GOT3 (cell line): ENCODE measurements at places on chromosomes 7 and 10.
A peak's percentile ranks its signal among the peaks of the same experiment; 100 is the strongest.

GRCh38 chr10:29440981-29441380 is 152.1 kb downstream of the LYZL1 start:
- no peak for DNase-seq

DNA sequence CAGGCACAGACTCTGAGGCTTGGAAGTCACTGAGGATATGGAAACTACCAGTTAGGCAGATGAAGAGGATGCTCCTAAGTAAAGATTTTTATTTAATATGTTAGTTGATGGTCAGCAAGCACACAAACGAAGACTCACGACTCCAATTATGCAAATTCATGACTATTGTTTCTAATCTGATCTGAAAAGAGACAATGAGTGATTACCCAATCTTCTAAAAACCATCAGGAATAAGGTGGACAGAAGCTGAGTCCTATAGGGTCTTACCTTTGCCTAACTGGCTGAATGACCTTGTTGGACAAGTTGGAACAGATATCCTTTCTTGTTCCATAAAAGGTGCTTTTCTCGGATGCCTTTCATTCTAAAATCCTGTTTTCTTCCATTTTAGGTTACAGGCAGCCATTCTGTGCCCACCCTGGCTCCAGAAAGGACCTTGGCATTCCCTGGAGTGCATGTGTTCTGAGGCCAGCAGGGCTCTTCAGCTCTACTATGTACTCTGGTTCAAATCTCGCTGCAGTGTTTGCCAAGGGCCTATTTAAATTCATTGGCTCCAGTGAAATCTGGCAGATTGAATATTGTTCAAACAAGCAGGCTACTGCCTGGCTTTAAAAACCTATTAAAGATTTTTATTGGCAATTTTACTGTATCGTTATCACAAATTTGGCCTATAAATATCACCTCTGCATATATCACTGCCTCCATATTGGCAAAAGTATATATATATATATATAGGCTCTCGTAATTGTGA is 77.5 kb downstream of the SLC25A13 start:
- DNase-seq: no peak

DNA sequence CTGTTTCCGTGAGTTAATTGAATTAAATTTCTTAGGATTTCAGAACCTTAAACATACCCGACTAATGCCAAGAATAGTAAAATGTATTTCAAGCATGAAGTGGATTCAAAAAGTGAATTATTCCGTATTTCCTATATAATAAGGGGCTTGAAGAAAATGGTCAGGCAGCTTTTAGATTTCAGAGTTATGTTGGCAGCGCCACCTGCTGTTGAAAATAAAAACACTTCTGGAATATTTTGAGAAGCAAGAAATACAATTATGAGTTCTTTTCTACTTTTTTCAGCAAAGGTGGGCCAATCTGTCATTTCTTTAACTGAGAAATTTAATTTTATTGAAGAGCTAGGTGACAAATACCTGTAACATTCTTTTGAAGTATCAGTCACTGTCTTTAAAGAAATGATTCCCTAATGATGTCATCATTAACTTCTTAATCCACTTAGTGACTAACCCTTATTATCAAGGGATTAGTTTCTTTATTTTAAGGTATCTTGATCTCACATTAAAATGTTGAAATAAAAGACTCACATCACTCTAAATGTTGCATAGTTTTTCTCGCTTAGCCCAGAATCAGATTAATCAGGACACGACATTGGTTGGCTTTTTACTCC is 36.6 kb upstream of the AGR3 start:
- no peak for DNase-seq

DNA sequence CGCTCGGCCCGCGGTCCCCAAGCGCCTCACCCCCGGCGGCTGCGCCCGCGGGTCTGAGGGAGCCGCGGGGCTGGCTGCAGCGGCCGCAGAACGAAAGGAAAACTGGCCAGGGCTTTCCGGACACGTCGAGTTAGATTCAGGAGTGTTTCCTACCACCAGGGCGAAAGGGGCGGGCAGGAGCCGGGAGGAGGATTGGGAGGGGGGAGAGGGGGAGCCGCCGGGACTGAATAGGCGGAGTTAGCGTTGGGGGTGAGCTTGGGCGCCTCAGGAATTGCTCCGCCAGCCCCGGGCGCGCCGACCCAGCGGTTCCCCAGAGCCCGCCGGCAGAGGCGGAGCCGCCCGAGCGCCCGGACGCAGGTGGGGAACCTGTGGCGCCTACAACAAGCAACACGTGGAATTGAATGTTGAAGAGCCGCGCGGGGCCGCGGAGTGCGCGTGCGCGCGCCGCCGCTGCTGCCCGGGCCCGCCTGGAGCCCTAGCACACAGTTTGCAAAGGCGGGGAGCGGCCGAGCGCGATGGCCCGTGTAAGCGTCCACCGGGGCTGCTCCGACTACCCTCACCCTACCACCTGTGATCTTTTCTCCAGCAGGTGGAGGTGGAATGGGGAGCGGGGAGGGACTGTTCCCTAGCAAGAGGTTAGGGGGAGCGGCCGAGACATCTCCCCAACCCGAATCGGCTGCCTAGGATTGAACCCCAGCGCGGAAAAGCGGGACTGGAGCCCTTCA is at the start of gene CADPS2:
CADPS2 (minus strand) TSS at position 104 of the 725 bp plus-strand sequence. CDS start 123 bp downstream, outside the sequence.
- DNase-seq: no peak

- no peak for DNase-seq
Observed at GRCh38 chr10:116014871-116015582, 258.0 kb downstream of the GFRA1 start.

DNA sequence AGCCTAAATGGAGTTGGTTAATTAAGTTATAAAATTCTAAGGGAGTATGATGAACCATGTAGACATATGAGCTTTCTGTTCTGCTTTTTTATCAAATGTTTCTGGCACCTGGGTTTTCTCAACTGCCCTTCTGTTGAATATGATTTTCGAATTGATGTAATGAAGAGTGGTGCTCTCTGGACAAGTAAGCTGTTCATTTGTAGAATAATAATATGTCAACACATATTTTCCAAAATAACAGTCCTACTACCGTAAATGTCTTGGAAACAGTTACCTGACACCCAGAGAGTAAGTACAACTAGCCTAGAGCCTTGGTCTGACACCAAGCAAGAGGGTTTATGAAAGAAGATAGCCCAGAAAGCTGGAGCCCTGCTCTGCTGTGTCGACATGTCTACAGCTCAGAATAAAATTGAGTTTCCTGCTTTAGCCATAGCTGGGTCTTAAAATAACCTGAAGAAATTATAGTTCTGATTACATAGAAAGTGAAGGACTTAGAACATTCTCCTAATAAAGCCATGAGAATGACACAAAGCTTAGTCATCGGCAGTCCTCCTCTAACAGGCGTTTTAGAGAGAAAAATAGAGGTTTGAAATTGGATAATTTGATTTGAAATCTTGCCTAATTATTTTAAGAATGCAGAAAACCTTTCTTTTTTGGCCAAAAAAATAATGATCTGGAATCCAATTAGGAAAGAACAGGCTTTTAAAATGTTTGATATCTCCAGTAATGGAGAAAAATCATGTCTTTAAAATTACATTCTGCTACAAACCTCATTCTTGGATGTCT is 25.1 kb downstream of the HDAC9 start:
- DNase-seq: no peak

GRCh38 chr10:116120688-116121455 is 152.1 kb downstream of the GFRA1 start:
- no peak for DNase-seq

- DNase-seq: no peak
Observed at GRCh38 chr10:37819797-37820196, 37.6 kb downstream of the ZNF248 start.

DNA sequence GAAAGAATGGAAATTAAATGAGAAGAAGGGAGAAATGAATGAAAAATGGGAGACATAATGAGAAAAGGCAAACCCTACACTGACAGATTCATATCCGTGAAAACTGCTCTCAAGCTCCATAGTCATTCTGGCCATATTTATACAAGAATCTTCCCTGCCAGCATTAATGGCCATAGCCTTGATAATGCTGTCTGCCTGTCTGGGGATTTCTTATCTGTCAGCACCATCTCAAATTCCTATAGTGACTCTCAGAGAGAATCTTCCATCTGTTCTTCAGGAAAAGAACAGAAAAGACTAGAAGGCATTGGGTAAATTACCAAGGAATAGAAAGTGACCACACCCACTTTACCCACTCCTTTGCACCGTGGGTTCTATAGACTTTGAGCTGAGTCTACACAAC is 295.9 kb downstream of the PLXNA4 start:
- no peak for DNase-seq

GRCh38 chr10:132977807-132978206 is 35.4 kb upstream of the CFAP46 start:
- DNase-seq: no peak

DNA sequence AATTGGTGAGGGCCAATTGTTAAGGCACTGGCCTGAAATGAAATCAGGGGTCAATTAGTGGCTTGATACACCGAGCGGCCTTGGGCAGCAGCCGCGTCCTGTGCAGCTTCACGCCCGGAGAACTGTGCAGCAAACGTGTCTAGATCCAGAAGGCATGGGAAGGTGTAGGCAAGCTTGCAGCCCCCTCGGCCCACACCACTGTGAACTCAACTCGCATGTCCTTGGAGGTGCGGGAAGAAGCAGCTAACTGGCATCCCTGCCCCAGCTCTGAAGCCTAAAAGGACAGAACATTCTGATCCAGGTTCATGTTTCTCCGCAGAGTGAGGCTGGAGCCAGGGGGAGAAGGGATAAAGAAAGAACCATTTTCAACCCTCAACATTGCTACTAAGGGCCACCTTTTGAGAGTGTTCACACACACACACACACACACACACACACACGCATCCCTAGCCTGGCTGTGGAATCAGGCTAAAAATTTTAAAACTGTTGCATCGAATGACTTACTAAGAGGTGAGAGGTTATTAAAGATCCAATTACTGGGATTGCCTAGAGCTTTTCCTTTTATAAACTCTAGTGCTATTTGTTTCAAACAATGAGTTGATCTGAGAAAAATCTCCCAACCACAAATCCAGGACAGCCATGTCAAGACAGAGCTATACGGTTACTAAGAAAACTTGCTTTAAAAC is 104.0 kb downstream of the PARP12 start:
- no peak for DNase-seq

- no peak for DNase-seq
Observed at GRCh38 chr7:96407427-96407826, 85.5 kb upstream of the SLC25A13 start.

DNA sequence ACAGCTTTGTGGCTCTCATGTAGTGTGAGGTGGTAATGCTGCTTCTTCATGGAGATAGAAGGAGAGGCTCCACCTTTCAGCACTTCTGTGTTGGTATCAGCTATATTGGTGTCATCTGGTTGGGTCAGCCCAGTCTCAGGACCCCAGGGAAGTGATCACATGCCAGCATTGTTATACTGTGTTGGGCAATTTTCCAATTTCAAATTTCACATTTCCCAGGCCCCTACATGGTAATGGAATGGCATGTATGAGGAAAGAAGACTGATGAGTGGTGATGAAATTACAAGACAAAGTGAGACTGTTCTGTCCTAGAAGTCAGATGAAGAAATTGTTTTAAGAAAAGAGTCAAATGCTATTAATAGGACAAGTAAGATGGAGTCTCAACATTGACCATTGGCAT is 3.7 kb upstream of the AKR1C3 start:
- DNase-seq: no peak

DNA sequence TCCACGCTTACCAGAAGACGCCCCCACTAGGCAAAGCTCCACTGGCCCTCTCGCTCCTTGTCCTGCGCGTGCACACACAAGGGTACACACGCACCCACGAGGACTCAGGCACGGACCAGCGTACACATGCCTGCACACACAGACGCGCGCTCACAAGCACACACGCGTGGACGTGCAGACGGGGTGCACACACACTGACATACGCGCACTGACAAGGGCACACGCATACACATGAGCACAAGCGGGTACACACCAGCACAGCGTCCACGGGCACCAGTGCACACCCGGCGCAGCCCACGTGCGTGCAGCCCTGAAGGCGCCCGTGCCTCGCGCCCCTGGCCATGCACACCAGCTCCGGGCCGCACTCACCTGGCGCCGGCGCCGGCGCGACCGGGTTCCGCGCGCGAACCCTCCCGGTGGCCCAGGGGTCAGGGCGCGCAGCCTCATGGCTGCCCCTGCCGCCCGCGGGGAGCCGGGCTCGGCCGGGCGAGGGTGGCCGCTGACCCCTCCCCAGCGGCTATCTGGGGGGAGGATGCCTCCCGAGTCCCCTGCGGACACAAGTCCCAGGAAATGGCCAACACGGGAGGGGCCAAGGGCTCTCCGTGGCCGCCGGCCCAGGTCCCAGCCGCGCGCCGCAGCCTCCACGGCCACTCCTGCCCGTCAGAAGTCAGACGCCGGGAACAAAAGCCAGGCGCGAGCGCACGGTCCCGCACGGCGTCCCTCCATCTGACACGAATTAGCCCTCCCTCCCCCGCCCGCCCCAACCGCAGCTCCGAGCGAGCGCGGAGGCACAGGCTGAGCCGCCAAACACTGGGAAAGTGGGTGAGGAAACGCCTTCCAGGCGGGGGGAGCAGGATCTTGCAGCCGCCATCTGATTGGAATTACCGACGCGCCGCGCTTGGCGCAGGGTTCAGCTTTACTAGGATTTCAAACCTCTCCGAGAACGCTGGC is 45.0 kb downstream of the TNS3 start:
- no peak for DNase-seq

GRCh38 chr7:129502708-129503685 is 666 bp downstream of the SMKR1 start:
- no peak for DNase-seq

DNA sequence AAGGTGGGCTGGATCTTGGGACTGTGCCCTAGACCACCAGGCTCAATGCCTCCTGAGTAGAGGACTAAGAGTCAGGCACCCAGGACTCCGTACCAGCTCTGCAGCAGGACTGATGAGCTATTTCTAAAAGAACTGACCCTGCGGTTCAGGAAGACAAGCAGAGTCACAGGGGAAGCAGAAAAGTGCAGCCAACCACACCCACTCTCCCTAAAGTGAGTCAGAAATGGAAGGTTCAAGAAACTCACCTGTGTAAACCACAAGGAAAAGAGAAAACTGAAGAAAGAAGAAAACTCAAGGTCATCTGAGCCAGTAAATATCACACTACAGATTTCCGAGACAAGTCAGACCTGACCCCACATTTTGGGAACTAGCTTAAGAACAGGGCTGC is 2.5 kb downstream of the PARP12 start:
- no peak for DNase-seq

GRCh38 chr7:73685311-73685710 is 1.9 kb downstream of the BUD23 start:
- no peak for DNase-seq

GRCh38 chr10:110410329-110411046 is 87.2 kb upstream of the DUSP5 start:
- DNase-seq: peak; percentile 55
